ENCODE measurements at places on chromosomes 7 and 10.

GRCh38 chr7:135510592-135511183 lies 786 bp upstream of the CNOT4 start:
- no peak for DNase-seq

DNA sequence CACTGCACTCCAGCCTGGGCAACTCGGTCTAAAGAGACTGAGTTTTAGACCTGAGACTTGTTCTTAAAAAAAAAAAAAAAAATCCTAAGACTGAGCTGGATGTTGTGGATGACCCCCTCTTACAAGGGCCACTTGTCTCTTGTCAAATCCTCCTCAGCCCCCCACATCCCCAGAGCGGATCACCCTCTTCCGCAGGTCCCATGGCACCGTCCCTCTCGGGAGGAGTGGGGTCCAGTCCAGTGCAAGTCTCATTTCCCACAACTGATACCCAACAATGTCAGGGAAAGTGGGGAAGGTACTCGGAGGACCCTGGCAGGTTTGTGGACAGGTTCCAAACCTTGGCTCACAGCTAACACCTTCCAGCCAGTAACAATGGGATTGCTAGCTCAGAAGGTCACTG lies 100.3 kb downstream of the ELFN1 start:
- no peak for DNase-seq

DNA sequence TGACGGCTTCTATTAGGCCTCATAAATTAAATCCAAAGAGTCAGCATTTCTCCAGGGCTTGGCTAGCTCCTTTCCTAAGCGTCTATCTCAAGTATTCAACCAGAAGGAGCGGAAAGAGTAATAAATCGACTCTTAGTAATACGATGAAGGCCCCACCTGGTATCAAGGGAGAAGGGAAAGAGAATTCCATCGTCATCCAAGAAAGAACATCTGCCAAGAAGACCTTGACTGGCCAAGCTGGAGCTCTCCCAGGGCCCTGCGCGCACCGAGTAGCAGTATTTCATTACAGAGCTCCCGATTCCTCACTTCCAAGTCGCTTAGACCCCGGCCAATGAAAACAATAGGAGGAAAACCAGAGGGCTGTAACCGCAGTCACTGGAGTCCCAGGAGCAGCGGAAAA lies 178.0 kb upstream of the FRMD4A start:
- no peak for DNase-seq

DNA sequence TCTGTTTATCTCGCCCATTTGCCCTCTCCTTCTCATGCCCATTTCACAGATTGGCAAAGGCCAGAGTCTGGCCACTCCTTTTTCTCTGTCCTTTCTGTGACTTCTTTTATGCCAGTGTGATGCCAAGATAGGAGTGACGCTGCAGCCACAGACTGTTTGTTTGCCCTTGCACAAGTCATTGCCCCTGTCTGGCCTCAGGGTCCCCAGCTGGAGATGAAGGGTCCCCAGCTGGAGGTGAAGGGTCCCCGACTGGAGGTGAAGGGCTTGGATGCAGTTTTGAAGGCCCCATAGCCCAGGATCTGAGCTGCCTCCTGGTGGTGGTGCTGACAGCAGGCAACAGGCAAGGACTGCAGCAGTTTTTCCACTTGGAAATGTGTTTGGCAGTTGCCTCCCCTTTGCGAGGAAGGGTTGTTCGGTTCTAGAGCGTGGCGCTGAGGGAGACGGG lies 50.8 kb upstream of the SLC29A3 start:
- DNase-seq = no peak

GRCh38 chr10:14254368-14254767 lies 76.4 kb downstream of the FRMD4A start:
- no peak for DNase-seq

DNA sequence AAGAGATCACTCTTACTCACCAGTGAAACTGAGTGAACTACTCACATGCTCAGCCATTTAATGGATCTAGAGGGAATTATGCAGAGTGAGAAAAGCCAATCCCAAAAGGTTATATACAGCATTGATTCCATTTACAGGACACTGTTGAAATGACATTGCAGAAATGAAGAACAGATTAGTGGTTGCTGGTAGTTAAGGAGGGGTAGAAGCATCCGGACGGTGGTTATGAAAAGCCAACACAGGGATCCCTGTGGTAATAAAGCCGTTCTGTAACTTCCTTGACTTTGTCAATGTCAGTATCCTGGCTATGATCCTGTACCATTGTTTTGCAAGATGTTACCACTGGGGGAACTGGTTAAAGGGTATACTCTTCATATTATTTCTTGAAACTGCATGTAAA lies 253.4 kb downstream of the USP6NL start:
- no peak for DNase-seq

DNA sequence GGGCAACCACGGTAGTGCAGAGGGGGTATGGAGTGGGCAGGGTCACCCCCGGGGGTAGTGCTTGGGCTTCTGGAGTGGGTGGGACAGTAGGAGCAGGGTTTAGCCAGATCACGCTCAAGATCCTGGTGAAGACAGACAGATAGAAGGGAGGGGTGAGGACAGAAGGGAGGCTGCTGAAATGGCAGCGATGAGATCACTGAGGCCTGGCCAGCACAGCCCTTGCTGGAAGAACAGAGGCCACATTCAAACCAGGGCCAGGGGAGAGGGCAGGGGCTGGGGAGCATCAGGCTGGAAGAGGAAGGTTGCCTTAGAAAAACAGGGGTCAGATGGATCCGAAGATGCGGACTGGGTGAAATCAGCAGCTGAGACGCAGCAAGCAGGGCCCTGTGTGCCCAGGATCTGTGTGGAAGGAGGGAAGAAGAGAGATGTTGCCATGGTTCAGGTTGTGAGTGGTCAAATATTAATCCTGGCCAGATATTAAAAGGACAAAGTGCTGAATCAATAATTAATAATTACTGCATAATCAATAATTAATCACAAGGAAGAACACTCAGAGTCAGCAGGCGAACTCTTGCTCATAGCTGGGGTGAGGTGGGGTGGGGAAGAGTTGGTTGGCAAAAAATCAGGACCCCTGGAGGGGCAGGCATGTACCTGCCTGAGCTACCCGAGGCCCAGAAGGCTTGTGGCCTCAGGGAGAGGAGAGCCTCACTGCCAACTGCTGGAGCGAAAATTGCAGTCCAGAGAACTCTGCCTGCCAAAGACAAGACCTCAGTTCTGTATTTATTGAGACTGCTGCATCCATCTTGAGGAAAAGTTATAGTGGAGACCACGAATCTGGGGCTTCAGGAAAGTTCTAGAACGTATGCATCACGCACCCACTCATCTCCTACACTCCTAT lies 105.7 kb downstream of the GRB10 start:
- DNase-seq = no peak

GRCh38 chr7:111235709-111236108 lies 144.8 kb downstream of the LRRN3 start:
- no peak for DNase-seq

GRCh38 chr10:14116021-14116420 lies 214.7 kb downstream of the FRMD4A start:
- DNase-seq = no peak

DNA sequence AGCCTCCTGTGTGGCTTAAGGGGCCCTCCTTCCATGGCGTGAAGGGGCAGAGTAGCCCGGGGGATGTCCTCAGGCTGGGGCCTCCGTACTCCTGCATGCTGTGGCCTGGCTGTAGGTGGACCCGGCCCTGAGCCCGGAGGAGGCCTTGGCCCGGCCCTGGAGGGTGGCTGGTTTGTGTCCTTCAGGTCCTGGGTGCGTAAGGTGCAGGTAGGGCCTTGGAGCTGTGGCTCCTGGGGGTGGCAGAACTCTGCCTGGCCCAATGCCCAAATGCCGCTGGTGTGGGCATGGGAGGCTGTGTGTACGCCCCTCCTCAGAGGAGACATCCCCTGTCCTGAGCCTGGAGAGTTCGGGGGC lies 26.9 kb upstream of the AMZ1 start:
- no peak for DNase-seq

DNA sequence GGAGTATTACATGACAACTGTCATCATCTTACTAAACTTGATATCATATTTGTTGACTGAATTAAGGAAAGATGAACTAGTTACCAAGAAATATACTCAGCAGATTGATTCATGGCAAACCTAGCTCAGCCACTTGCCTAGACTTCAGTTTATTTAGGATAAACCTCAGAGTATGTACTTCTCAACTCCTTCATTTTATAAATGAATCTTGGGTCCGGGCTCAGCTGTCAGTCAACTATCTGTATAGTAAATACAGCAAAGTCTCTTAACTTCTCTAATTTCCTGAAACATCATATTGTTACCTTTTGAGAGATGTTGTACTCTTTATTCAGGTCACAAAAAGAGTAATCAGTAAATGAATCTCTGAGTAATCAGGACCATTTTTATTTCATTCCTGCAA lies 211.0 kb upstream of the KLF14 start:
- no peak for DNase-seq

GRCh38 chr7:28988810-28989209 lies 30.7 kb upstream of the TRIL start:
- DNase-seq = no peak

DNA sequence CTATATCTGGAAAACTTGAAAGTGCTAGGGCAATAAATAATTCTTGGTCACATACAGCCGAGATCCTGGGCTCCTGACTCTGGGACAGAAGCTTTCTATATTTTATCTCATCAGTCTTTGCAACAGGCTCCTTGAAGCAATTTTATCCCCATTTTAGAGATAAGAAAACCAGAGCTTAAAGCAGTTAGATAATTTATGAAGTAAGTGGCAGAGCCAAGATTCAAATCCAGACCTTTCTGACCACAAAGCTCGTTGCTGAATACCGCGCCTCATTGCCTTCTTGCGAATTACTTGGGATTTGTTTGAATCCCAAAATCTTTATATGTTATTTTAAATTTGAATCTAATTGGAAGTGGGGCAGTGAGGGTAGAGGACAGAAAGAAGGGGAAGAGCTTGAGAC lies 106.0 kb downstream of the TCF7L2 start:
- no peak for DNase-seq

DNA sequence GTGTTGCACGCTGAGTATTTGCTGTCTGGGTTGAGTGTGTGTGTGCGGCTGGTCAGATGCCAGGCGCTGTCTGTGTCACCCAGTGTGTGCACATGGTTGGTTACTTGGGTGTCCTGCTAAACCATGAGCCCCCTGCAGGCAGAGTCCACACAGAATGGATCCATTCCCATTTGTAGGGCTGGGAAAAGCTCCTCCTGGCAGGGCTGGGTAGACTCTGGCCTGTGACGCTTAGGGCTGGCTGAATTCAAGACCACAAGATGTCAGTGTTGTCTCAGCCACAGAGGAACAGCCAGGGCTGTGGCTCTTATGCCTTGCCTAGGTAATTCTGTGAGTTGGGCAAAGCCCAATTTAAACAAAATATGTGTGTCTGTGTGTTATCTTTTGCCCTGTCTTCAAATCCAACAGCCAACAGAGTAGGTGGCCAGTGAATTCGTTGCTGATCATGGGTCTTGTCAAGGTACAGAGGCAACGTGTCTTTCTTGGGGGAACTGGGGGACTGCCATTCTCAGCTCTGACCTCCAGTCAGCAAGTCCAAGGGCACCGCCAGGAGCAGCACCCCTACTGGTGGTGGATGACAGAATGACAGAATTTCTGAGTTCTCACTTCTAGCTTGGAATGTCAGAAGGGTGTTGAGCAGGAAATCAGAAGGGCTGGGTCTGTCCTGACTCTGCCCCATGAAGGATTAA lies 285.1 kb downstream of the CCSER2 start:
- peak; percentile 3 for DNase-seq

GRCh38 chr10:119908166-119908565 lies 15.6 kb downstream of the SEC23IP start:
- no peak for DNase-seq

DNA sequence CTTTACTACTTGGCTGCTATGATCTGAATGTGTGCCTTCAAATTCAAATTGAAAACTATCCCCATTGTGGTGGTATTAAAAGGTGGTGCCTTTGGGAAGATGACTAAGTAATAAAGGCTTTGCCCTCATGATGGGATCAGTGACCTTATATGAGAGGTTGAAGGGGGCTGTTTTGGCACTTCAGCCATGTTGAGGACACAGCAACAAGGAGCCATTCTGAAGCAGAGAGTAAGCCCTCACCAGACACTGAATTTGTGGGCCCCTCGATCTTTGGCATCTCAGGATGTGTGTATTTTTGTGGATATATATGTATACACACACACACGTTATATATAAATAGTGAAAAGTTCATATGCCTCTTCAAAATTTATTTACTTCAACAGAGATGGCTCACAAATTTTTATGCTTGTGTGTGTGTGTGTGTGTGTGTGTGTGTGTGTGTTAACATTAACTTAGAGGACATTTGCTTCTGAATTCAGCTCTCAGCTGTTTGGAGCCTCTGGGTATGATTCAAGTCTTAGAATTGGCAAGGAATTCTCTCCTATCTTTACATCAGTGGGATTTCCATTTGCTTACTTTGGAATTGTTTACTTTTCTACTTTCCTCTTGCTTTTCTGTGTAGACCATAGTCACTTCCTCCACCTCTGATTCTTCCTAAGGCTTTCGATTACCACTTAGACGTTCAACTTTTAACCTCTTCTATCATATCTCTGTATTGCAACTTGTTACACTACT lies 66.6 kb downstream of the MAGI2 start:
- DNase-seq = no peak

All from KG1 (cell line).